ENCODE measurements at places on chromosomes 2 and 18. TPM values are rescaled to one million over a fixed set of nuclear protein-coding genes. Genes with fewer than 3 reads are reported as not detected.

DNA sequence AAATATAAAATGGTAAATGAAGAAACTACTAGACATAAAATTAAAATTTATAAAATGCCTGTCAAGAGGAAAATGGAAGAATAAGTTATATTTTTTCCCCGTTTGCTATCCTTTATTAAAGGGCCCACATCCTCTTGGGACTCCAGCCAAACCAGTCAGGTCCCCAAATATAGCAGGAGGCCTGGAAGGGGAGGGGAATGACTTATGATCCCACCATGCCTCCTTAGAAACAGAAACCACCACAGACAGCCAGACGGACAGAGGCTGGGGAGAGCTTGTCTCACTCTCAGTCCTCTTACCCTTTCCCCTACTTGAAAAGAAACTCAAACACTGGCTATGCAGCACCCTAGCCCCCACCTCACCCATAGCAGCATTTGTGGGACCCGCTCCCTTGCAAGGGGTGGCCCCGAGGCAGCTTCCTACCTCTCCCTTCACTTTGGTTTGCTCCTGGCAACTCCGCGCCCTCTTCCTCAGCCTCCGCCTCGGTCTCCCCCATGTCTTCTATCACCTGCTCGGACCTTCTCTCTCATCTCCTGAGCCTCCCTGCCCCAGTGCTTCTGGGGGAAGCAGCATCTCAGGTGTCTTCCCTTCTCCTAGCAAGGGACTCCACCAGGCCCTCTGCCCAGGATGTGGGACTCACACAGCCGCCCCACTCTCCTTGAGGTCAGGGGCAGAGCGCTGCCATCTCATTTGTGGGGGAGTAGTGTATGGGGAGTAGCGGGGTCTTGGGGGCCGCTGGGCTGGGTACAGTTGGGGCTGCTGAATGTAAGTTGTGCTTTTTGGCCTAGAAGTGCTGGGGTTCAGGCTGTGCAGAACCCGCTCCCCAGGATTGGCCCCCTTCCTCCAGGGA, 37.4 kb upstream of the ANKRD62 start:
- no peak overlapping the region for H3K4me3 ChIP-seq
- no peaks in the 10 kb centered on the region for H3K4me1 ChIP-seq
- H3K36me3 ChIP-seq = no peaks in the 10 kb centered on the region
- DNase-seq = no peak
- no peaks in the 10 kb centered on the region for H3K27me3 ChIP-seq
- no peak overlapping the region for H3K27ac ChIP-seq

GRCh38 chr2:44933434-44933951, 8.0 kb upstream of the SIX3 start:
- no peaks in the 10 kb centered on the region for H3K36me3 ChIP-seq
- H3K4me3 ChIP-seq = no peak overlapping the region
- DNase-seq = no peak

DNA sequence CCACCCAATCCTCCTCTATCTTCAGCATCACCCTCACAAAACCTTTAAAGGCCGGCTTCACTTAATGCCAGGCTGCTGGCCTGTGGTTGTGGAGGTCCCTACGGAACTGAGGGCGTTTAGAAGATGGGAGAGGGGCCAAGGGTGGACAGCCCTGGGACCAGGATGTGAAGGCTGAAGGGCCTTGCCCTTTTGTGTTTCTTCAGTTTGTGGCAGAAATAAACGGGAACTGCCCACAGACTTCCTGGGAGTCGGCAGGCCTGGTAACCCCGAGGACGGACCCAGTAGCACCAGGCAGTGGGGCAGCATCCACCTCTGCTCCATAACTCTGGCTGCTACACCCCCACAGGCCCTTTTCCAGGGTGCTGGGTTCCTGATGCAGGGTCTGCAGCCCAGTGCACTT, 51.3 kb downstream of the LYPD1 start:
- no peaks in the 10 kb centered on the region for H3K27me3 ChIP-seq
- H3K4me3 ChIP-seq = no peak overlapping the region
- DNase-seq = no peak
- H3K36me3 ChIP-seq = no peaks in the 10 kb centered on the region

DNA sequence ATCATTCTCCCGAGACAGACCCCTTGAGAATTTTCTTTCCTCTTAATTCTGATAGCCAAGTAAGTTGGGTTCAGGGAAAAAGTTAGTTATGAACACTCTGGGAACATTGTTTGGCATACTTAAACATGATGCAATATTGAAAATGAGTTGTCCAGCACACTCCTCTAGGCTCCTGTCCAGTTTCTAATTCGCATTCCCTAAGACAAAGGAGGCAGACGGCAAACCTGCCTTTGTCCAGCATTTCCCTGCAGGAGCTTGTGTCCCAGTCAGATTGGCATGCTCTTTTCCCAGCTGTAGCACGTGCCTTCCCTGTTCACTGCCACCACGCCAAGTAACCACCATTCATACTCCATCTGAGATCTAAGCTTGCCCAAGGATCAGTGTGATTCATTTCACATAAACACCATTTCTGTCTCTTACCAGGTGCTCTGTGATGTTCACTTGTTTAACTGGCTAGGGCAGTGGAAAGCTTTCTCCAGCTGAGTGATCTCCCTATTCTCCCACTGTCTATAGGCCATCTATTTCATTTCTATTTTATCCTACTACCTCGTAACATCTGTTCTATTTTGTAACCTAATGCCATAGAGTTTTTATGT, 150.0 kb upstream of the EPB41L3 start:
- H3K27me3 ChIP-seq = no peaks in the 10 kb centered on the region
- H3K4me1 ChIP-seq = no peaks in the 10 kb centered on the region
- no peak overlapping the region for H3K4me3 ChIP-seq
- no peak overlapping the region for H3K27ac ChIP-seq
- H3K36me3 ChIP-seq = no peaks in the 10 kb centered on the region

DNA sequence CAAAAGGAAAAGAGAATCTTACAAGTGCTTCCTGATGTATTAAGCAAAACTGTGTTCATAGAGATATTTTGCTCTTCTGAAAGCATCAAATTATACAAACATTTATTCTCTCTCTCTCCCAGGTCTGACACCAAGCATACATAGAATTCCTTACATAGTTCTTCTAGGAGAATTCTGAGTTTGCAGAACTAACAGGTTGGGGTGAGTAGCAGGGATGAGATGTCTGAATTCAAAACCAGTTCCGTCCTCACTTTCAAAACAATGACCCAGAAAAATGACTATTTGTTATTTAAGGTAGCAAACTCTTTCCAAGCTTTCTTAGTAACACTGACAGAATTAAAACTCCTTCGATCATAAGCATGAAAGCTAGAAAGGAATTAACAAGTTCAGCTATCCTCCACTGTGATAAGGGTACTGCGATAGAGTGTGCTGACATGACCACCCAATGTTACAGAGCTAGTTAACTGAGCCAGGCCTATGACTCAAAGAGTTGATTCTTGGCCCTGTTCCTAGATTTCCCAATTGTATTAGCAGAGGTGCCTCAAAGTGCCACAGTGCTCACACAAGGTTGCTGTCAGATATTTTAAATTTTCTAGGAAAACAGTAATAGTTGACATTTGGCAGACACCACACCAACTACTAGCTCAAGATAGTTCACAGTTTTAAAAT, 85.8 kb upstream of the SETBP1 start:
- no peaks in the 10 kb centered on the region for H3K27me3 ChIP-seq
- DNase-seq = no peak
- H3K36me3 ChIP-seq = no peaks in the 10 kb centered on the region
- H3K4me1 ChIP-seq = peaks cover 22% of the 10 kb centered on the region

DNA sequence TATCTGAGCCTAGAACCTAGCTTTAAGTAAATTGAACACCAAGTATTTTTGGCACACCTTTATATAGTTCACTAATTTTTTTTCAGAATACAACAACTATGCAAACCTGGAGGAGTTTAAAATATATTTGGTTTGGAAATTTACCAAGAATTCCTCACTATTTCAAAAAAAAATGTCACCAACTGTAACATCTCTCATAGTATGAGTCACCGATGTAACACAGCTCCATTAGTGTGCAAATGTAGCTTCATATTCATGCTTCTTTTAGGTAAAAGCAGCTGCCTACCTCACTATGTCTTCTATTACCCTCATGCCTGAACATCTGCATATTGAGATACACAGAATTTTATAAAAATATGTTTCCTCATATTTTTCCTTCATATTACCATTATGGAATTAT, 80.5 kb downstream of the NRXN1 start:
- no peaks in the 10 kb centered on the region for H3K4me1 ChIP-seq
- H3K27ac ChIP-seq = no peak overlapping the region
- H3K27me3 ChIP-seq = no peaks in the 10 kb centered on the region
- DNase-seq = no peak
- no peak overlapping the region for H3K4me3 ChIP-seq

GRCh38 chr2:18178736-18179349, 300.4 kb downstream of the KCNS3 start:
- H3K4me3 ChIP-seq = no peak overlapping the region
- H3K4me1 ChIP-seq = no peaks in the 10 kb centered on the region
- H3K36me3 ChIP-seq = no peaks in the 10 kb centered on the region
- H3K27ac ChIP-seq = no peak overlapping the region

GRCh38 chr2:46963210-46963609, 47.6 kb upstream of the MCFD2 start:
- H3K27ac ChIP-seq = no peak overlapping the region
- H3K4me3 ChIP-seq = no peak overlapping the region
- H3K4me1 ChIP-seq = peaks cover 39% of the 10 kb centered on the region
- no peaks in the 10 kb centered on the region for H3K27me3 ChIP-seq
- peaks cover 32% of the 10 kb centered on the region for H3K36me3 ChIP-seq
- no peak for DNase-seq

GRCh38 chr2:115161081-115161770, 718.8 kb downstream of the DPP10 start:
- H3K4me1 ChIP-seq = peaks cover 22% of the 10 kb centered on the region
- H3K4me3 ChIP-seq = peak overlapping the region; percentile 50
- no peak overlapping the region for H3K27ac ChIP-seq
- H3K27me3 ChIP-seq = peaks cover 44% of the 10 kb centered on the region
- no peaks in the 10 kb centered on the region for H3K36me3 ChIP-seq

DNA sequence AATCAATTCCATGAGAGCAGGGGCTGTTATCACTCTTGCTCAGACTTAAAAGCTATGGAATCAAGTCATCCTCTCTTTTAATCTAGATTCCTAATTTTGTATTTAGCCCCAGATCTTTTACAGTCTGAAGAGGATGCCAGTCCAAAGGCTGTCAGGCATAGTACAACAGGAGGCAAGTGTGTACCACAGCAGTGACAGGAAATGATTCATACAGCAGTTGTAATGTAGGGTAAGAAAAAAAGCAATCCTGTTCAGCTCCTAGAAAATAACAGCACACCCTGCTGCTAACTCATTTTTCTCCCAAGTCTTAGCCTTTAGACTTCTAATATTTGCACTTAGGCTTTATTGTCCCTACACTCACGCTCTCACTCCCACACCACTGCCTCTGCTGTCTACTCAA, 127.8 kb upstream of the SYT4 start:
- no peaks in the 10 kb centered on the region for H3K36me3 ChIP-seq
- DNase-seq = no peak
- no peak overlapping the region for H3K4me3 ChIP-seq

- H3K4me1 ChIP-seq = no peaks in the 10 kb centered on the region
- no peaks in the 10 kb centered on the region for H3K36me3 ChIP-seq
- H3K27ac ChIP-seq = no peak overlapping the region
- DNase-seq = no peak
These were observed 196.3 kb upstream of the SIX3 start for GRCh38 chr2:44744961-44745892.

DNA sequence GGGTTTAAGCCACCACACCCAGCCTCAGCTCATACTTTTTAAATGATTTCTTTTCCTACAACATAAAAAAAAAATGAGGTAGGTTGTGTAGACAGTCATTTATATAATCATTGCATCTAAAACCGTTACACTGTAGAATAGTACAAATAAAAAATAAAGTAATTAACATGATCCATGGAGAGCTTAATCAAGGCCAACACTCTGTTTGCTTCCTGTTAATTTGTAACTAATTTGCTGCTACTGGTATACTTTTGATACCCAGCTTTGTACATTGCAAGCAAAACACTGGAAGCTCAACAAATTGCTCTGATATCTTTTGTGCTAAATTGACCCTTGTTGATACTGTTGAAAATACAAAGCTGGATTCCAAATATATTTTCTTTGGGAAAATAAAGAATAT, 20.2 kb upstream of the KCTD1 start:
- H3K36me3 ChIP-seq = no peaks in the 10 kb centered on the region
- DNase-seq = no peak
- no peak overlapping the region for H3K27ac ChIP-seq

DNA sequence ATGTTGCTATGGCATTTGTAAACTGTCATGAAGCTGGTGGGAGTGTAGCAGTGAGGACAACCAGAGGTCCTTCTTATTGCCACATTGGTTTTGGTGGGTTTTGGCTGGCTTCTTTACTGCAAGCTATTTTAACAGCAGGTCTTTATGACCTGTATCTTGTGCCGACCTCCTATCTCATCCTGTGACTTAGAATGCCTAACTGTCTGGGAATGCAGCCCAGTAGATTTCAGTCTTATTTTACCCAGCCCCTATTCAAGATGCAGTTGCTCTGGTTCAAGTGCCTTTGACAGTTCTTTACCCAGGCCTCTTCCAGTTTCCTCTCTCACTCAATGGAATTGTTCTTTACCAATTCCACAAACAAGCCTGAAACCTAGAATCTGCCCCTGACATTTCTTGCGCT, 145.1 kb downstream of the KCNE4 start:
- H3K4me1 ChIP-seq = no peaks in the 10 kb centered on the region
- no peaks in the 10 kb centered on the region for H3K36me3 ChIP-seq
- no peaks in the 10 kb centered on the region for H3K27me3 ChIP-seq
- H3K27ac ChIP-seq = no peak overlapping the region
- no peak for DNase-seq

DNA sequence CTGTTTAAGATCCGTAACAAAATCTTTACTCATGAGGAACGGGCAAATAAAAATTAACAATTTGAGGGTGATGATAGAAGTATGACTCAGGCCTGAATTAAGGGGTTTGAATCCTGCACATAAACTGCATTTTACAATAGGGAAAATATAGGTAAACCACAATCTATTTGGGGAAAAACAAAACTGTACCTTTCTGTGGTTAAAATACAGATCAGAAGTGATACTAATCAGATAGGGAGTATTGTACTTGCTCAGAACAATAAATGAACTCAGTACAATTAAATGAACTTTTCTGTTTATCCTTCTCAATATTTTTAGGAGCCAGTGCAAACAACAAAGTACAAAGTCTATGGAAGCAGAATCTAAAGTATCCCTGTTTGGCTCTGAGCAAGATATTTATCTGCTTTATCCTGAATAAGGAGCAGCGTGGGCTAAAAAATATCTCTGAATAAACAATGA, 287.3 kb downstream of the ZNF385B start:
- H3K27me3 ChIP-seq = no peaks in the 10 kb centered on the region
- no peaks in the 10 kb centered on the region for H3K4me1 ChIP-seq
- no peak for DNase-seq
- no peak overlapping the region for H3K4me3 ChIP-seq
- H3K27ac ChIP-seq = no peak overlapping the region

TSPYL6 gene
- not detected for total RNA-seq

CDKL4 gene
- 0.48 TPM for total RNA-seq

PROC gene
- total RNA-seq = 0.36 TPM

SERPINB4 gene
- 1.1 TPM for total RNA-seq

CASP10 gene
- total RNA-seq = 19.0 TPM

All from suprapubic skin (tissue), 4 donors.